ENCODE measurements at places on chromosomes 2 and 18. TPM values are rescaled to one million over a fixed set of nuclear protein-coding genes. Genes with fewer than 3 reads are reported as not detected.

Gene PLA2R1
- not detected for total RNA-seq

Gene ANKRD29
- total RNA-seq = 0.21 TPM

Gene FER1L5
- total RNA-seq = not detected

Gene DHRS9
- 4.8 TPM for total RNA-seq

Gene TEKT4
- not detected for total RNA-seq

Gene HPCAL1
- total RNA-seq = 109 TPM

Gene UGT1A10
- total RNA-seq = not detected

DNA sequence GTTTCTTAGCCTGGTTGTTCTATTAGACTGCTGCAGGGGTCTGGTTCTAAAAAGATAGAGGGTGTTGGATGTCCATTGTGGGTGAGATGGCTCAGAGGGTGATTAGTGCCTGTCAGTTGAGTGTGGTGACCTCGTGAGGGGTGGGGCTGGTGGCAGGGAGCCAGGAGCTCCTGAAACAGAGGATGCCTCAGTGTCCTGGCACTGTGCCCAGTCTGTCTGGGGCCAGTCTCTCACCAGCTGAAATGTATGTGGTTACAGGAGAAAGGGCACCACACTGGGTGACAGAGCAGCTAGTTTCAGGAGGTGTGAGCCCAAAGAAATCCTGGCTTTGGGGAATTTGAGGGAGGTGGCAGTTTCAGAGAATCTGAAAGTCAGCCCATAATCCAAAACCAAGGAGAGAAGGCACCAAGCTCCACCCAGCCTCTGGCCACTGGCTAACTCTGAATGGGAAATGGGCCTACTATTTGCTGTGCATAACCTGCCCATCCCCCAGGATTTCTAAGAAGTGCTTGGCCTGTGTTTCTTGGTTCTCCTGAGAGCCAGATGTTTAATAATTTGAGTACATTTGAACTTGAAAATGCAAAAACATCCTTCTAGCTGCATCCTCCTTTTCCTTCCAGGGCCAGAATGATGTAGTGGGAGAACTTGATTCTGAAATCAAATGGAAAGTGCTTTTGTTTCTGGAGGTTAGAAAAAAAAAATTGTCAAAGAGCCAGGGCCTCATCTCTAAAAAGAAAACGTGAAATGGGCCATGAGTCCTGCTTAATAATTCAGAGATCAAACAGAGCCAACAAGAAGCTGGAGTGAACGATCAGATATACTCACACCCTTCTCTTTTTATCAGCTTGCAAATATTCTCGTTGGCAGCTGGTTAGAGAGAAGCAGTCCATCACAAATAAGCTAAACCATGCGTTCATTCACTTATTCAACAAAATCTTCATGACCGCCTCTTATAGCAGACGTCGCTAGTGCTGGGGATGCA, 92.3 kb downstream of the B3GNT2 start:
- H3K4me1 ChIP-seq = peaks cover 9% of the 10 kb centered on the region
- peak; percentile 77 for DNase-seq
- no peaks in the 10 kb centered on the region for H3K36me3 ChIP-seq
- no peak overlapping the region for H3K27ac ChIP-seq
- no peaks in the 10 kb centered on the region for H3K27me3 ChIP-seq
- no peak overlapping the region for H3K4me3 ChIP-seq

DNA sequence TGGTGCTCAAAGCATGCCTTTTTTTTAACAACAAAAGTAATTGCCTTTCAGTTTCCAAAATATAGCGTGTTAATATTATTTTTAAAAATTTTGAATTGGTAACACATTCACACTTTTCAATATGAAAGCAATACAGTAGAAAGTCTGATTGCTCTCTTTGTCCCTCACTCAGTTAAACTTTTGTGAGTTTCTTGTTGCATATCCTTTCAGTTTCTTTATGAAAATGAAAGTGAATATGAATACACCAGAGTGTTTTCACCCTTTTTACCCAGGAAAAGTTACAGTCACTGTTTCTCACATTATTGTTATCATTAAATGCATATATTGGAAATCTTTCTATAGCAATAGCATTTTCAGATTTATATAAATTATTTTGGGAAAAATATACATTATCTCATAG, 377.4 kb upstream of the CRIM1 start:
- no peaks in the 10 kb centered on the region for H3K36me3 ChIP-seq
- no peak for DNase-seq
- H3K27me3 ChIP-seq = peaks cover 3% of the 10 kb centered on the region
- H3K4me3 ChIP-seq = no peak overlapping the region
- peaks cover 4% of the 10 kb centered on the region for H3K4me1 ChIP-seq

- no peaks in the 10 kb centered on the region for H3K36me3 ChIP-seq
- H3K27me3 ChIP-seq = peaks cover 33% of the 10 kb centered on the region
- no peak overlapping the region for H3K4me3 ChIP-seq
Measured at GRCh38 chr18:52341103-52341432, 1.1 kb downstream of the DCC start.

DNA sequence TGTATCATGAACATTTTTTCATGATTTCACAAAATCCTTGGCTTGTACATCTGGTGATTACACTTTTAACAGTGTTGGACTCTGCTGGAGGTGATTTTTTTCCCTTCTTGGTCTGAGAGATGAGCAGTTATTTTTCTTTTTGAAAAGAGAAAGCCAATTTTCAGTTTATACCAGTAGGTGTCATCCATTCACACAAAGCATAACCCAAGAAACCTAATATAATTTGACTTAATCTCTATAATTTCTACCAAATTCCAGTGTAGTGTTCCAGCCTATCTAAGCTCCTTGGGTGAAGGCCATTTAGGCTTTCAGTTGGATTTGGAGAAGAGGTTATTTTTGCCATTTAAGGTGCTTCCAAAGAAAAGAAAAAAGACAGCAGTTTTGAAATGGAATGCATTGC, 7.7 kb upstream of the ICOS start:
- no peak for DNase-seq
- peaks cover 1% of the 10 kb centered on the region for H3K27me3 ChIP-seq
- H3K36me3 ChIP-seq = peaks cover 27% of the 10 kb centered on the region
- no peak overlapping the region for H3K27ac ChIP-seq
- no peak overlapping the region for H3K4me3 ChIP-seq
- H3K4me1 ChIP-seq = peaks cover 41% of the 10 kb centered on the region

- no peak overlapping the region for H3K27ac ChIP-seq
- peaks cover 2% of the 10 kb centered on the region for H3K27me3 ChIP-seq
- H3K36me3 ChIP-seq = no peaks in the 10 kb centered on the region
- no peak for DNase-seq
- H3K4me3 ChIP-seq = no peak overlapping the region
Measured at GRCh38 chr2:152038441-152038958, 60.3 kb downstream of the CACNB4 start.

DNA sequence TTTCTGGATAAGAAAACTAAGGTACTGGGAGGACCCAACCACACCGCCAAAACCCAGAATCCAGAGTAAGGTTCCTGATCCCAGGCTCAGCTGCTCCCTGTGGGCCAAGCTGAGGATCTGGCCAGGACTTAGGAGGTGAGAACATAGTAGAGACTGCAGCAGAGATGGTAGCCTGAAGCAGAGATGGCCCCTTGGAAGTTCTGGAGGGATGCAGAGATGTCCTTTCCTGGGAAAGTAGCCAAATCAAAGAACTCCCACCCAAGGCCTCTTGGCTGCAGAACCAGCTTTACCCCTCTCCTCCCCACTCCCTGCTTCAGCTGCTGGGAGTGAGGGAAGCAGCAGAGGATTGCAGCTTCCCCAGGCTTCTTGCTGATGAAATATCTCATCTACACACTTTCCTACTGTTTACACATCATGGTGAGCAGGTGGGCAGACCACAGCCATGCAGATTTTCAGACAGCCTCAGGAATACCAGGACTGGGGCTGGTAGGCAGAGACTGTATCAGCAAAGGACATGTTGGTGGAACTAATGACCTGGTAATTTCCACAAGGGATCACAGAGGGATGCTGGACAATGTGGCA, 32.7 kb downstream of the TMEM17 start:
- peaks cover 5% of the 10 kb centered on the region for H3K4me1 ChIP-seq
- DNase-seq = no peak
- H3K4me3 ChIP-seq = no peak overlapping the region
- H3K27me3 ChIP-seq = peaks cover 8% of the 10 kb centered on the region
- no peaks in the 10 kb centered on the region for H3K36me3 ChIP-seq

DNA sequence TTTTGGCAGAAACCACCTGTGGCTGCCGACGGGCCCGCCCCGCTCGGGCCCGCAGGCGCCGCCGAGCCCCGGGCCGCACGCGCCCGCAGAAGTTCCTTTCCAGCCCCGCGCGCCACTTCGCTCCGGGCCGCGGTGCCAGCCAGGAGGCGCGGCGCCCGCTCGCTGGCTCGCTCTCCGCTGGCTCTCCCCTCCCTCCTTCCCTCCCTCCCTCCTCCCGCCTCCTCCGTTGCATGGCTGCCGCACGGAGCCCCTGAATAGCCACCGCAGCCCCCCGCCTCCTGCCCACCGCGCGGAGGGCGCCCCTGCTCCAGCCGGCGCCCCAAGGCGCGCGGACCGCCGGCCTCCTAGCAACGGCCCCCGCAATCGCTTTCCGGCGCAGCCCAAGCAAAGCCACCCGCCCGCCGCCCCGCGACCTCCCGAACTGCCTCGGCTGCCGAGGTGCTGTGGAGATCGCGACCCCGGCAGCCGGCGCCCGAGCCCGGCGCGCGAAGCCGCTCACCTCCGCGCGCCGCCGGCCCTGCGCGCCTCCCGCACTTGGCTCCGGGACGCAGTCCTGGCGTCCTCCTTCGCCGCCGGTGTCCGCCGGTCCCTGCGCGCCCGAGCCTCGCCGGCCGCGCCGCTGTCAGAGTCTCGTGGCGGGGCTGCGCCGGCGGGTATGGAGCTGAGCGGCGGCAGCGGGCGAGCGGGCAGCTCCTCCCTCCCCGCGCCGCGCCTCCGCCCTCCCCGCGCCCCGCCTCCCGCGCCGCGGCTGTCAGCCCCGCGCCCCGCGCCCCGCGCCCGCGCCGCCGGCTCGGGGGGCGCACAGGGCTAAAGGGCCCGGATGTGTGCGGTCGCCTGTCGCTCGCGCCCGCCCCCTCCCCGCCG, at the start of gene ZBTB7C:
Gene ZBTB7C (minus strand): TSS at position 657 of the 864 bp plus-strand sequence.
- peak; percentile 38 for DNase-seq
- no peak within 1 kb of the TSS for H3K27ac ChIP-seq
- H3K36me3 ChIP-seq = no peaks in the 10 kb centered on the region
- peak within 1 kb of the TSS; percentile 61 for H3K4me3 ChIP-seq
- peaks cover 68% of the 10 kb centered on the region for H3K27me3 ChIP-seq
- H3K4me1 ChIP-seq = peaks cover 14% of the 10 kb centered on the region

DNA sequence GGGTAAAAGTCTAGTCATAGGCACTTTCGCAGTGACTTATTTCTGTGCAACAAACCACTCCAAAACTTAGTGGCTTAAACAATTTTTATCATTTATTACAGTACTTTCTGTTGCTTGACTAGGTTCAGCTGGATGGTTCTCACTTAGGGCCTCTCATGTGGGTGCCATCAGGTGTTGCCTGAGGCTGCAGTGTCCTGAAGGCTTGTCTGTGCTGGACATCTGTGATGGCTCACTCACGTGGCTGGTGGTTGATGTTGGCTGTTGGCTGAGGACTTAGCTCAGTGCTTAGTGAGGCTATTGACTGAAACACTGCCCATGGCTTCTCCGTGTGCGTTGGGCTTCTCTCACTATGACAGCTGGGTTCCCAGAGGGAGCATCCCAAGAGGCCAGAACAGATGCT, 81.4 kb upstream of the GCFC2 start:
- no peak overlapping the region for H3K27ac ChIP-seq
- H3K4me1 ChIP-seq = no peaks in the 10 kb centered on the region
- H3K27me3 ChIP-seq = peaks cover 7% of the 10 kb centered on the region
- no peak for DNase-seq
- no peaks in the 10 kb centered on the region for H3K36me3 ChIP-seq

GRCh38 chr2:226887940-226888339, 52.1 kb downstream of the RHBDD1 start:
- no peaks in the 10 kb centered on the region for H3K27me3 ChIP-seq
- H3K4me3 ChIP-seq = no peak overlapping the region
- no peak for DNase-seq
- no peaks in the 10 kb centered on the region for H3K4me1 ChIP-seq
- H3K27ac ChIP-seq = no peak overlapping the region

DNA sequence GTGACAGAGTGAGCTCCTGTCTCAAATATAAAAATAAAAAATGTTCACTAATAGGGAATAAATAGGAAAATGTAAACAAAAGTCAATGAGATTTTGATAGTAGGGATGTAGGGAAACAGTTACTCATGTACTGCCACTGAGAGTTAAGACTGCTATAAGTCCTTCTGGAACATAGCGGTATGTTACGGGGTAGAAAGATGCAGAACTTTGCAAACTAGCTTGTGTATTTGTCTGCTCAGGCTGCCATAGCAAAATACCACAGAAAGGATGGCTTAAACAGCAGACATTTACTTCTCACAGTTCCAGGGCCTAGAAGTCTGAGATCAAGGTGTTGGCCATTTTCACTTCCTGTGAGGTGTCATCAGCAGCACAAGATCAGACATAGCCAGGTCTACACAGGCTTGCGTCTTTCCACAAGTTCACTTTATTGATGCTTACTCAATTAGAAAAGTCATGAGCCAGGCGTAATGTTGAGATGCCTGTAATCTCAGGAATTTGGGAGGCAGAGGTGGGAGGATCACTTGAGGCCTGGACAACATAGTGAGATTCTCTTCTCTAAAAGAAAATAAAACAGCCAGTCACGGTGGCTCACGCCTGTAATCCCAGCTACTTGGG, 8.8 kb downstream of the TXNDC2 start:
- H3K36me3 ChIP-seq = no peaks in the 10 kb centered on the region
- H3K27ac ChIP-seq = no peak overlapping the region
- H3K4me3 ChIP-seq = no peak overlapping the region

- H3K36me3 ChIP-seq = no peaks in the 10 kb centered on the region
- no peak overlapping the region for H3K27ac ChIP-seq
- H3K27me3 ChIP-seq = no peaks in the 10 kb centered on the region
- no peak overlapping the region for H3K4me3 ChIP-seq
- DNase-seq = no peak
Measured at GRCh38 chr2:137879121-137879520, 85.2 kb upstream of the HNMT start.

DNA sequence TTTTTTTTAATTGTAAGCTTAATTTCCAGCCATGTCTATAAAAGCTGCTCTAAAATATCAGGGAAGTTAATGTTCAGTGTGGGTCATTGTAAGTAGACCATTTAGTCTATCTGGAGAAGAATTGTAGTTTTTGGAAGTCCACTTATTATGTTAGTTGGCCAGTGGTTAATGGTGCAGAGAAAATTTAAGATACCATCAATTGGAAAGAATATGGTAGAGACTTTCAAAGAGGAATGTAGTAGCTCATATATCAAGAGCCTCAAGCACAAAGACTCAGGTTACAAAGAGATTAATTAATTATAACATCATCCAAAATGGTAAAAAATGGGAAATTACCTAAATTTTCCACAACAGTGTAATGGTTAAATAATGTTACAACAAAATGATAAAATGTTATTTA, 127.8 kb upstream of the CAVIN2 start:
- H3K4me3 ChIP-seq = no peak overlapping the region
- no peak for DNase-seq
- H3K27me3 ChIP-seq = peaks cover 4% of the 10 kb centered on the region
- no peak overlapping the region for H3K27ac ChIP-seq
